ENCODE measurements at places on chromosomes 4 and X.

GRCh38 chrX:45479196-45479834 lies 278.6 kb upstream of the DIPK2B start:
- no peak for DNase-seq

- no peak for DNase-seq
These were observed 475.9 kb upstream of the GRID2 start for GRCh38 chr4:91827914-91828313.

DNA sequence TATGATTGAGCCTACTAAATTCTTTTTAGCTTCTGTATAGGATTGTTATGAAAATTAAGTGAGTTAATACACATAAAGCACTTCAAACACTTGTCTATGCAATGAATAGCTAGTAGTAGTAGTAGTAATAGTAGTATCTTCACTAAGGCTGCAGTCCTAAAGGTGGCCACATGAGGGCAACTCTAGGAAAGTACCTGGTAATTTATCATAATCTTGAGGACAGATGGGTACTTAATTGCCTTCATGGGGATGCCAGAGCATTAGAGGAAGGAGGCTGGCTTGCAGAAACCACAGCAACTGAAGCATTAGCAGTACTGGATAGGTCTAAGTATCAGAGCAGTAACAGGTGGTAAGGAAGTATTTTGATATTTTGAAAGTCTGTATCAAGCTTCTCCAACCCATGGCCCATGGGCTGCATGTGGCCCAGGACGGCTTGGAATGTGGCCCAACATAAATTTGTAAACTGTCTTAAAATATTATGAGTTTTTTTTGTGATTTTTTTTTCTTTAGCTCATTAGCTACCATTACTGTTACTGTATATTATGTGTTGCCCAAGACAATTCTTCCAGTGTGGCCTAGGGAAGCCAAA lies 17.3 kb downstream of the NIPAL1 start:
- peak; percentile 19 for DNase-seq

DNA sequence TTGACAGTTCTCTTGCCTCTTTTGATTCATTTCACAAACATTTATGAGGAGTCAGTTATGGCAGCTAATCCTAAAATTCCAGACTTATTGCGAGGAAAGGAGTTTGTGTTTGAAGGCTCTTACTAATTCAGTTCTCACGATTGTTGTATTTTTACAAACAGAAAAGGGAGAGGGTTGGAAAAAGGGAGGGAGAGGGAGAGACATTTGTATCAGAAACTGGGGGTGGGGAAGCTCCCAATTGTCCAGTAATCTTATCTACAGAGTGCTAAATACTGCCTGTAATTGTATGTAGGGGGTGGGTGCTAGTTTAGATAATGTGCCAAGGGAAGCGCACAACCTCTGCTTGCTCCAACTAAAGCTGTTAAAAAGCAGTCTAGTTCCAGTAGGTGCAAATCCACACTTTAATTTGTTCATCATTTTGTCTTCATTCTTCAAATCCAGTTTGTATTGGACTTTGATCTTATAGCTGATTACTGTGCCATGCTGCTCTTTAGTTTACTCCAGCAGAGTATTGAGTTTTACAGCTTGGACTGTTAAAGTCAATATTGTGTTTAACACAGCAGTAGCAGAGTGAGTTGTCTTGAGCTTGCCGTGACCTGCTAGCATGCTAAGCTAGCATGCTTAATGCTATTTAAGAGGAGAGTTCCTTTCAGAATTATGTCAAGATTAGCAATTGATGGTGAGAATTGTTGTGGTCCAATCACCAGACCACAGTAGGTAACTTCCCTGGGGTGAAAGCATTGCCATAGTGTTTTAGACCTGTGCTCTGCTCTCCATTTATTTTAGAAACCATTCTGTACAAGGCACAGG lies 13.9 kb downstream of the FNIP2 start:
- no peak for DNase-seq

DNA sequence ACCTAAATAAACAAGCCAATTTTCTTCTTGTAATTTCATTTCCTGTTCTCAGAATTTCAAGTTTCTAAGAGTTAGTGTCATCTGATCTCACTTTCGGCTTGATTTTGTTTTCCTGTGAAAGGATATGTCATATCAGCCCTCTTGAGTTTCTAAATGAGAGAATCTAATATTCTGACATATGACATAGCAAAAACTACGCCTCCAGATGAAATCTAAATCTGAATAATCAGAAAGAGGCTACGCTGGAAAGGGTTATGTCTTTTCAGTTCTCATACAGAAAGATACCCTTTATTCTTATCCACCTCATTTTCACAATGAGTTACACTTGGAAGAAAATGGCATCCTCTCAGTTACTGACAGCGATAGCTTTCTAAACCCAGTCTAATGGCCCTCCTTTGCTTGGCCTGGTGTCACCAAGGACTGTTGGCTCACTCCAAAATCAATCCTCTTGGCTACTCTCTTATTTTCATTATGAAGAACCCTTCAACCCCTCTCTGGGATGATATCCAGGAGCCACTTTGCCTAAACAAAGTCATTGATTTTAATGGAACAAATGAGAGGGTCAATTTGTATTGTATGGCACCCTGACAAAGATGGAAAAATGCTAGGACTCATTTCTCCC lies 65.6 kb downstream of the ASB9 start:
- no peak for DNase-seq

- DNase-seq = no peak
These were observed 69.7 kb upstream of the PPARGC1A start for GRCh38 chr4:23959396-23960148.

GRCh38 chrX:55754861-55755294 lies 37.3 kb downstream of the RRAGB start:
- DNase-seq = no peak

DNA sequence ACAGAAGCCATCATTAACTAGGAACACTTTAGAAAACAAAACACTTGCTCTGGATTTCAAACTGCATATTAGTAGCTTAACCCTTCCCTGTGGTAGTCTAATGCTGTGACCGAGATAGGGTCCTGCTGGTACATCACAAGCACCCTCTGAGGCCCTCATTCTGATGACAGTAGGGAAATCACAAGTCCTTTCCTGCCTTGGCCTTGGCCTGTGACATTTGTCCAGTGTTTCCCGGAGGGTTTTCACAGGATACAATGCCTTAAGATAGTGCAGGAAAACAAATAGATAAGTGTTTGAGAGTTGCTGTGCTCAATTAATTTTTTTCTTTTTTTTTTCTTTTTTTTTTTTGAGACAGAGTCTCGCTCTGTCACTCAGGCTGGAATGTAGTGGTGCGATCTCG lies 29.0 kb downstream of the SYAP1 start:
- DNase-seq = no peak

- no peak for DNase-seq
These were observed 31.1 kb upstream of the RXFP1 start for GRCh38 chr4:158490629-158491028.

DNA sequence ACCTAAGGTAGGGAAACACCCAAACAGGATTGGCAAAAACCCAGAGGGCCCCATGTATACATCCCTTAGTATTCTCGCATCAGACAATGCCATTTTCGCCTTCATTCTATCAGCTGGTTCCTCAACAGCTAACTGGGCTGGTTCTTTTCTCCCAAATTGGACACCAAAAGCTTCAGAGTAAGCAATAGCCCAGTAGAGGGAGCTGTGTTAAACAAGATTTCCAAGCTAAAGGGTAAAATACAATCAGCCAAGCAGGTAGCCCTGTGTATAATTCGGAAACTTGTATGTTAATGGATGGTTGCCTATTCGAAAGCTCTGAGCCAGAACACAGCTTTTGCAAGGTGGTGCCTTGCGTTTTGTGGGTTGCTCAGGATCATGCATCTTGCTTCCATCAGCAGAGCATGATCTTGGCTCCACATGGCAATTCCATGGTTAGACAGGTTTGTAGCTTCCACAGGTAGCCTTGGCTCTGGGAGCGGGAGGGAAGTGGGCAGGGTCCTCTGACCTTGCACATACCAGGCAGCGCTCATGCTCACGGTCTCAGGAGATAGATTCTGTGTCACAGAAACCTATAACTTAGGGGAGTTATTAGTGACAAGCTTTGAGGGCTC lies 115.2 kb upstream of the LNX1 start:
- no peak for DNase-seq

DNA sequence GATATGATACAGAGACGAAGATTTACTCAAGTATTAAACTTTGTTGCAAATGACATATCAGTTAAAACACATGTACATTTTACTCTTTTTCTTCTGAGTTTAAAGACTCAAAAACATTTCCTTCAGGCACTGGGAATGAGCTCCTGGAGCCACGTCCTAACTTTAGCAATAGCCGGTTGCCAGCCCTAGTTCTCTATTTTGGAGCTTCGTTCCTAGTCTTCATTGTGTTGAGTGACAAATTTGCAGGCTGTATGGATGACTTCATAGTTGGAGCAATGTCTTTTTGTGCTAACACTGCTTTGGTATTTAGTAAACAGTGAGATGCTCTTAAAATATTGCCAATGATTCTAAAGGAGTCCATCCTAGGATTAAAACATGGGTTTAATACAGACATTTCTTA lies 190.9 kb downstream of the FAT4 start:
- no peak for DNase-seq

DNA sequence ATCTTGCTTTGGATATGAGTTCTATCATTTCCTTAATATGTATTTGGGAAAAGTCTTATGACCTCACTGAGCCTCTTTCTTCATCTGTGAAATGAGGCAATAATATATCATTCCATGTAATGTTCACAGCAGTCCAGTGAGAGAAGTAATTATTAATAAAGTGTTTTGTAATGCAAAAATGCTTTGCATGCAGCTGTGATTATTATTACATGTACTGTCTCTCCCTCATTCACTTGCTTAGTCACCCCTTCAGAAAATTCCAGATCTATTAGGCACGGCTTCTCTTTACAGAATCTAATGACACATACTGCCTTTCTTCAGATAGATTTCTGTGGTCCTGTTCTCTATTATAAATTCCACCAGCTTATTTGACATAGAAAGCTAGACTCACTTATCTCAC lies 53.5 kb upstream of the FGF13 start:
- DNase-seq = no peak

GRCh38 chr4:36348403-36348938 lies 67.1 kb downstream of the DTHD1 start:
- DNase-seq = peak; percentile 6

DNA sequence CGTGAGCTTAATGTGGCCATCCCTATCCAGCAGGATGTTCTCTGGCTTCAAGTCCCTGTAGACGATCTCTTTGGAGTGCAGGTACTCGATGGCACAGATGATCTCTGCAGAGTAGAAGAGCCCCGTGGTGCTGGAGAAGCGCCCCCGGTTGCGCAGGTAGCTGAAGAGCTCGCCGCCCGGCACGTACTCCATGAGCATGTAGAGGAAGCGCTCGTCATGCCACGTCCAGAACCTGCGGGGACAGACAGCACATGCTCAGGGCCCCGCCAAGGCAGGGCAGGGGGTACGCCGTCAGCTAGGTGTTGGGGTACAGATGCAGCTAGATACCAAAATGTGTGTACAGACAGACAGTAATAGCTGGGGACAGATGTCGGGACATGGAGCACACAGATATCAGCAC lies 58.3 kb downstream of the PRKX start:
- no peak for DNase-seq

- no peak for DNase-seq
These were observed 74.1 kb upstream of the FAM9B start for GRCh38 chrX:9108054-9108453.
